ENCODE measurements at places on chromosomes 13 and 19. TPM values are rescaled to one million over a fixed set of nuclear protein-coding genes. Genes with fewer than 3 reads are reported as not detected.

GRCh38 chr13:112131713-112132113, 64.8 kb downstream of the SOX1 start:
- H3K4me1 ChIP-seq: no peaks in the 10 kb centered on the region
- H3K27ac ChIP-seq: no peak overlapping the region
- DNase-seq: peak; percentile 63
- no peaks in the 10 kb centered on the region for H3K36me3 ChIP-seq
- peaks cover 38% of the 10 kb centered on the region for H3K27me3 ChIP-seq

GRCh38 chr19:10289836-10290356, at the start of gene ICAM5:
ICAM5 (plus strand) TSS chr19:10289952; CDS start chr19:10290044, 92 bp downstream.
- H3K27me3 ChIP-seq: peaks cover 48% of the 10 kb centered on the region
- H3K27ac ChIP-seq: peak within 1 kb of the TSS; percentile 68
- peaks cover 46% of the 10 kb centered on the region for H3K4me1 ChIP-seq

GRCh38 chr13:32472194-32472621, 44.3 kb upstream of the N4BP2L1 start:
- peak overlapping the region; percentile 94 for H3K27ac ChIP-seq
- no peaks in the 10 kb centered on the region for H3K27me3 ChIP-seq
- no peak for DNase-seq
- H3K4me3 ChIP-seq: peak overlapping the region; percentile 28
- H3K4me1 ChIP-seq: peaks cover 33% of the 10 kb centered on the region

DNA sequence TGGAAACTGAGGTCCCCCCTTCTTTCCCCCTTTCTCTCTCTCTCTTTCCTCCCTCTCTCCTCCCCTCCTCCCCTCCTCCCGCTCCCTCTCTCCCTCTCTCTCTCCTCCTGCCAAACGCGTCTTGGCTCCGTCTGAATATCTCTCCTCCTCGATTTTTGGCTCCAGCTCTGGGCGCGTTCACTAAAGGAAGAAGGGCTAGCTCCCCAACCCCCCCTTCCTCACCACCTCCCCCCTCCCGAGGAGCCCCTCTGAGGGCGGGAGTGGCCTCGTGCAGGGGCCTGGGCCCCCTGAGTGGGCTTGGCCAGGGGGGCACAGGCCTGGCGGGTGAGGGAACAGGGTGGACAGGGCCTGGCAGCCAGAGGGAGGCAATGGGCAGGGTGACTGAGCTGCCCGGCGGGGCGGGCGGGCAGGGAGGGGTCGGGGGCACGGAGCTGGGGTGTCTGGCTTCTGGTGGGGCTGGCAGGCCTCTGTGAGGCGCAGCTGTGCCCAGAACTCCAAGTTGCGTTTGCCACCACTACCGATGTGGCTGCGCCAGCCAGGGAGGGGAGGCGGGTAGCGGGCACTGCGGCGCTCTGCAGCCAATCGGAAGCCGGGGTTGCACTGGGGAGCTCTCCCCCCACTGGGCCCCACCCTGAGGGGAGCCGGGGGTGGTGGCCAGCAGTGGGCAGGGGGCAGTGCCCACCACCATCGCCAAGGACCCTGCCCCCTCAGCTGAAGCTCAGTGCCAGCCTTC, 7.1 kb downstream of the NFIX start:
- H3K36me3 ChIP-seq: peaks cover 14% of the 10 kb centered on the region
- DNase-seq: no peak
- H3K4me3 ChIP-seq: no peak overlapping the region
- H3K4me1 ChIP-seq: peaks cover 9% of the 10 kb centered on the region
- no peaks in the 10 kb centered on the region for H3K27me3 ChIP-seq
- no peak overlapping the region for H3K27ac ChIP-seq

GRCh38 chr13:59337070-59337469, 826.7 kb downstream of the DIAPH3 start:
- no peaks in the 10 kb centered on the region for H3K36me3 ChIP-seq
- H3K27ac ChIP-seq: peak overlapping the region; percentile 84
- no peak for DNase-seq
- peak overlapping the region; percentile 2 for H3K4me3 ChIP-seq
- peaks cover 9% of the 10 kb centered on the region for H3K4me1 ChIP-seq
- H3K27me3 ChIP-seq: no peaks in the 10 kb centered on the region

DNA sequence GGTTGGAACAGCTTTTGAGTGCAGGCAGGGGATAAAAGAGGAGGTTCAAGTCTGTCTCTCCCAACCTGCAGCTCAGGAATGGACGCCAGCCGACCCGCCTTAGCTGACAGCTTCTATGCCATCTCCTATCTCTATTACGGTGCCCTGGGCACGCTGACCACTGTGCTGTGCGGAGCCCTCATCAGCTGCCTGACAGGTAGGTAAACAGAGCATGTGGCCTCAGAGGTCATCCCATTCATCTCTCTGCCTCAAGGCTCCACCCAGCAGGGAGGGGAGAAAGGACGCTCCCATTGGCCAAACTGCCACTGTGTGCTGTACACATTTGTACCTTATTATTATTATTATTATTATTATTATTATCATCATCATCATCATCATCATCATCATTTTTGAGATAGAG, 16.5 kb downstream of the SLC5A5 start:
- H3K36me3 ChIP-seq: peaks cover 2% of the 10 kb centered on the region
- DNase-seq: no peak
- no peak overlapping the region for H3K4me3 ChIP-seq
- no peak overlapping the region for H3K27ac ChIP-seq
- peaks cover 21% of the 10 kb centered on the region for H3K27me3 ChIP-seq

DNA sequence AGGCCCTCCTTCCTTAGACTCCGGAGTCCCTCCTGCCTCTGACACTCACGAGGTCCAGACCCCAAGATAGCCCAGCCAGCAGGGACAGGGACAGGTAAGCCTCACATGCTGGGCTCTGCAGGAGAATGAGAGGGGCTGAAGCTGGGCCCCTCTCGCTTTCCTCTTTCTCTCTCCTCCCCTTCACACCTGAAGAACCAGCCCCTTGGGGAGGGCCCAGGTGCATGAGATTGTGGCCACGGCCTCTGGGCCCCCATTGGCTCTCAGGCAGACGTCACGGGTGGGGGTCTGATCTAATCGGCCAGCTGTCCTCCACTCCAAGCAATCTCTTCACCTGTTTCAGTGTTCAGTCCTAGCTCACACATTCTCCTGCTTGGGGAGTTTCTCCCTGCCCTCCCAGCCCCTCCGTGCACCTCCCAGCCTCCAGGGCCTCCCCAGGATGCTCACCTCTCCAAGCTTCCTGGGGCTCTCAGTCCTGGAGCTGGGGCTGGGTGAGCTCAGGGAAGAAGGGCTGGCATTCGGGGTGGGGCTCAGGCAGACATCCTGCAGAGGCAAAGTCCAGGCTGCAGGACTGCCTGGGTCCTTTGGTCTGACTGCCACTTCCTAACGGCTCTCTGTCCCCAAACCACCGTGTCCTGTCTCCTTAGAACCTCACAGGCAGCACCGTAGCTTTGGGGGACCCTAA, 2.8 kb downstream of the TMEM150B start:
- H3K4me3 ChIP-seq: no peak overlapping the region
- peaks cover 7% of the 10 kb centered on the region for H3K4me1 ChIP-seq
- H3K36me3 ChIP-seq: no peaks in the 10 kb centered on the region

DNA sequence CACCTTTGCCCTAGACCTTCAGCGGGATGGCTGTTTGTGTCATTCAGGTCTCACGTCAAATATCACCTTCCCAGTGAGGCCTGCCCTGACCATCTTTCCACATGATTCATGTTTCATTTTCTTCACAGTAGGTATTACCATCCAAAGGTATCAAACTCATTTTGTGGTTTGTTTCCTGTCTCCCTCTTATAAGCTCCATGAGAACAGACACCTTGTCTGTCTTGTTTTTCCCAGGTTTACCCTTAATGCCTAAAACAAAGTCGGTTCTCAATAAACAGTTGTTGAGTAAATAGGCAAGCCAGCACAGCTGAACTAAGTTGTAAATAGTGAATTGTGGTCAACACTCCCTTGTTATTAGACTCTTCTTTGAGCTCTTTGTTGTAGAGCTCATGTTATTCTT, 122.6 kb upstream of the GJB6 start:
- H3K4me3 ChIP-seq: no peak overlapping the region
- no peak overlapping the region for H3K27ac ChIP-seq
- H3K4me1 ChIP-seq: peaks cover 3% of the 10 kb centered on the region
- peaks cover 3% of the 10 kb centered on the region for H3K27me3 ChIP-seq
- no peaks in the 10 kb centered on the region for H3K36me3 ChIP-seq

DNA sequence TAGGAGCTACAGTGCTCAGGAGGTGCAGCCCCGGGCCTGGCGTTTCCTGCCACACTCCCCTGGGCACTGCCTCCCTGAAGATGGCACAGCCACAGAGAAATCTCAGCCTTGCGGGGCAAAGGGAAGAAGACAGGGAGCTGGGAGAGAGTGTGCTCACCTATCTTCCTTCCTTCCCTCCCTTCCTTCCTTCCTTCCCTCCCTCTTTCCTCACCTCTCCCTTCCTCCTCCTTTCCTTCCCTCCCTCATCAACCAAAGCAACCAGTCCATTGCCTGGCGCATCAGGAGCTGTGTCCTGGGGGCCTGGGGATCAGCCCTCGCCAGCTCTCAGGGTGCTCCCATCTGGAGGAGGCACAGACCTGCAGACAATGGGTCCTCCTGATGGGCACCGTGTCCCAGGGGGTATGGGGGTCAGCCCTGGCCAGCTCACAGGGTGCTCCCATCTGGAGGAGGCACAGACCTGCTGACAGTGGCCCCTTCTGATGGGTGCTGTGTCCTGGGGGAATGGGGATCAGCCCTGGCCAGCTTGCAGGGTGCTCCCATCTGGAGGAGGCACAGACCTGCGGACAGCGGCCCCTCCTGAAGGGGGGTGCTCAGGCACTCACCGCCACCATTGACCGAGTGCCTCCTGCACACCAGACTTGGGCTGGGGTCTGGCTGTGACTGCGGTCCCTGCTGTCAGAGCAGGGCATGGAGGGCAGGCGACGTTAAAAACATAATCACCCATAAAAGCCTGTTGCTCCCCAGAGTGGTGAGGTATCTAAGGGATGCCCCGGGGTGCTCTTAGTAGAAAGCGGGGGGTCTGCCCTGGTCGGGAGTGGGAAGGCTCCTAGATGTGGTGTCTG, 120.2 kb downstream of the URI1 start:
- peaks cover 2% of the 10 kb centered on the region for H3K36me3 ChIP-seq
- no peaks in the 10 kb centered on the region for H3K4me1 ChIP-seq
- no peak overlapping the region for H3K4me3 ChIP-seq
- DNase-seq: peak; percentile 77
- H3K27ac ChIP-seq: no peak overlapping the region
- H3K27me3 ChIP-seq: peaks cover 8% of the 10 kb centered on the region

The ZSWIM9 gene
- total RNA-seq: 5.6 TPM

The CGB3 gene
- not detected for total RNA-seq

The LGALS7 gene
- total RNA-seq: not detected

The ZNF728 gene
- total RNA-seq: not detected

The ZNF525 gene
- 6.9 TPM for total RNA-seq

The SOX1 gene
- not detected for total RNA-seq

The GIPR gene
- 1.3 TPM for total RNA-seq

The KLK15 gene
- not detected for total RNA-seq
